ENCODE measurements at places on chromosomes 1 and 21.

- peak; percentile 87 for DNase-seq
These were observed at the start of gene SNRPE for GRCh38 chr1:203861379-203862184. TSS of gene SNRPE (plus strand) at chr1:203861599. CDS start at chr1:203861660, 61 bp downstream.

DNA sequence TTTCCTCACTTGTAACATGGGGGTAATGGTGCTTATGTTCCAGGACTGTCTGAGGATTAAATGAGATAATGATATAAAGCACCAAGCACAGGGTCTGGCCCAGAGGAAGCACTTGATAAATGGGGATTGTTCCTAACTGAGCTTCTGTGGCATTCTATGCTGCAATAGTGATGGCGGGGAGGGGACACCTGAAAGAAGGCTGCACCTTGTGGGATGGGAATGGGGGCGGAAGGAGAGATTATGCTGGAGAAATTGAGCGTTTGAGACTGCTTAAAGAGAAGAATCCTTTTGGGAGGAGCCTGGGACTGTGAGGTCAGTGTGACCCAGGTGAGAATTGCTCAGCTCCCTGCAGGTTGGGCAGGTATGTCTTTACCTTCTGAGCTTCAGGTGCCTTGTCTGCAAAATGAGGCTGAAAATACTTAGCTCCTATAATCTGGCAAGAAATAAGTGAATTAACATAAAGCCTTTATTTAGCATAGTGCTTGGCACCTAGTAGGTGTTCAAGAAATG is 55.9 kb upstream of the CTPS1 start:
- DNase-seq, result no peak

GRCh38 chr1:82542766-82543165 is 742.0 kb downstream of the ADGRL2 start:
- DNase-seq, result no peak

GRCh38 chr1:234961456-234962339 is 166.9 kb downstream of the TOMM20 start:
- DNase-seq, result peak; percentile 72

GRCh38 chr21:34979383-34979782 is 69.7 kb downstream of the RUNX1 start:
- no peak for DNase-seq

GRCh38 chr1:40385437-40386358 is 12.2 kb downstream of the SMAP2 start:
- DNase-seq, result no peak
